HCT116 (cell line): ENCODE measurements at places on chromosomes 5 and 9. TPM values are rescaled to one million over a fixed set of nuclear protein-coding genes. Genes with fewer than 3 reads are reported as not detected.

CDH6 gene
- 0.12 TPM for total RNA-seq

DNA sequence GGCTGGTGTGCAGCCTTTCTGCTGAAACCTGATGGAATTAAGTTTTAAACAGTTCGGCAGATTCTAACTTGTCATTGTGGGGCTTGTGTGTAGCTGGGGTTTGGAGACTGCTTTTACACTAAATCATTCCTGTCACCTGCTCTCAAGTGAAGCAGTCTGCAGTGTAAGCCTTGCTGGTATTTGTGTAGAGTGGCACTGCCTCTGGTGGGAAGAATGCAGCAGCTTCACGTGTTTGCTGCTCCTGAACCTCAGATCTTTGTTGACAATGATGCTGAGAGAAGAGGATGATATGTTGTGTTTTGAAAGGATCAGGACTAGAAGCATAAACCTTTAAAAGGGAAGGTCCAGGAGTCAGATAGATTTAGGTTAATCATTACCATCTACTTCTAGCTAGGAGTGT, 88.1 kb downstream of the KDM4C start:
- no peak overlapping the region for H3K4me3 ChIP-seq
- no peaks in the 10 kb centered on the region for H3K27me3 ChIP-seq
- DNase-seq = peak; percentile 7
- H3K36me3 ChIP-seq = peaks cover 6% of the 10 kb centered on the region; the same call in 1 of the 2 replicates
- H3K27ac ChIP-seq = no peak overlapping the region

PIP5K1B gene
- 0.20 TPM for total RNA-seq

LRRC26 gene
- 2.4 TPM for total RNA-seq

GRCh38 chr9:33426843-33427293, 20.5 kb downstream of the AQP3 start:
- H3K27ac ChIP-seq = no peak overlapping the region
- H3K4me1 ChIP-seq = no peaks in the 10 kb centered on the region
- no peaks in the 10 kb centered on the region for H3K36me3 ChIP-seq
- H3K27me3 ChIP-seq = no peaks in the 10 kb centered on the region

GRCh38 chr9:16406526-16407225, 463.8 kb downstream of the BNC2 start:
- DNase-seq = no peak
- no peak overlapping the region for H3K27ac ChIP-seq
- H3K4me1 ChIP-seq = no peaks in the 10 kb centered on the region
- H3K4me3 ChIP-seq = no peak overlapping the region
